ENCODE measurements at places on chromosomes 11 and 22. TPM values are rescaled to one million over a fixed set of nuclear protein-coding genes. Genes with fewer than 3 reads are reported as not detected.

The C11orf86 gene
- not detected for total RNA-seq

DNA sequence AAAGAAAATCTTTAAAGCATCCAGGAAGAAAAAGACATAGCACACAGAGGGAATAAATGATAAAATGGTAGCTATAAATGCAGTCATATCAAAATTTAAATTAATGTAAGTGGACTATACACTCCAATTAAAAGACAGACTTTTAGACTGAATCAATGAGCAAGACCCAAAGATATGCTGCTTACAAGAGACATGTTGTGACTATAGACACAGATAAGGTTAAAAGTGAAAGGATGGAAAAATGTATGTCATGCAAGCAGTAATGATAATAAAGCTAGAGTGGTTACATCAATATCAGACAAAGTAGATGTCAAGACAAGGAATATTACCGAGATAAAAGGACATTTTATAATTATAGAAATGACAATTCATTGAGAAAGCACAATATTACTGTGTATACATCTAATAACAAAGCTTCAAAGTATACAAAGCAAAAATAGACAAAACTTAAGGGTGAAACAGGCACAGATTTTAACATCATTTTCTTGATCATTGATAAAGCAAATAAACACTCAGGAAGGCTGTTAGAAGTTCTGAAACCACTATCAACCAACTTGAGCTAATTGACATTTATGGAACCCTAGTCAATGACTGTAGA lies 22.8 kb upstream of the MUC5AC start:
- DNase-seq, result no peak

DNA sequence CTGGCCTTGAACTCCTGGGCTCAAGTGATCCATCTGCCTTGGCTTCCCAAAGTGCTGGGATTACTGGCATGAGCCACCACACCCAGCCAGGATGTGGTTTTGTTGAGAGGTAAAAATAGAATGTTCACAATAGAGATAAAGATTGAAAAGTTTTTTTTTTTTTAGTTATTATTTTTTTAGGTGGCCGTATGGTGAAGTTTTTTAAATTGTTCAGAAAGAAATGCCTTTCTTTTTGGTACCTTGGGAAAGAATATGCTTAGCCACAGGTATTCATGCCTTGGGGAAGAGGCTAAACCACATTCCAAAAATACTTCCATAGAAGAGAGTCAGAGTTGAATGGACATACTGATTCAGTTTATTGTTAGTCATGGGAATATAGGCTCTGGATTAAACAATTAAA lies 143.4 kb downstream of the C11orf91 start:
- no peak for DNase-seq

DNA sequence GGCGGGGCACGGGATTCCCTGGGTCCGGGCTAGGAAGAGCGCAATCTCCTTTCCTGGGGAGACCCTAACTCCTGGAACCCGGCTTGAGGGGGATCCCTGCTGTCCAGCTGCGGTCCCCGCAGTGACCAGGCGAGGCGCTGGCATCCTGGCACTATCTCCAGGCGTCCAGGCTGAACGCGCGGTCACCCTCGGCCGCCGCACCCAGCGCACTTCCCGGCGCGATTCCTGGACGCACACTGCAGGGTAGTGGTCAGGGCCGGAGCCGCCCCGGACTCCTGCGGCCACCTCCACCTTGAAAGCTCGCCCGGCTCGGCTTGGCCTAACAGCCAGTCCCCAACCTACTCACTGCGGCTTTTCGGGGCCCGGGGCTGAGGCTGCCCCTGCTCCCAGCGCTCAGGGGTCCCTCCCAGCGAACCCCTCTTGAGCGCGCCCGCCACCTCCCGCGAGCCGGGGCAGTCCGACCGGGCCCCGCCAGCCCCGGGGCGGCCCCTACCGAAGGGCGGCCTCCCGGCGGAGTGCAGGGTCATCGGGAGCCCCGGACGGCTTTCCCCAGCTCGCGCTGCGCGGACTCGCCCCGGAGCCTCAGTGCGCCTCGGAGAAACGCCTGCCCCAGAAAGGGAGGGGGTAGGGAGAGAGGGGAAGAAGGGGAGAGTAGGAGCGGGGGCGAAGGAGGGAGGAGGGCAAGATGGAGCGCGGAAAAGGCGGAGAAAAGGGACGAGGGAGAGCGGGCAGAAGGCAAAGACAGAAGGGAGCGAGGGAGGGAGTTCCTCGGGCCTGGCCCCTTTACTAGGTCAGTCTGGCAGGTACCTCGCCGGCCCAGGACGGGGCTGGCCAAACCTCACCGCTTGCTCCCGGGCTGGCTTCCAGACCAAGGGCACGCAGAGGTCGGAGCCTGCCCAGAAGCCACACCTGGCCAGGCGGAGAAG lies 1.0 kb downstream of the POU2AF3 start:
- no peak for DNase-seq

GRCh38 chr11:62508336-62509058 lies 38.1 kb downstream of the AHNAK start:
- DNase-seq, result peak; percentile 72

DNA sequence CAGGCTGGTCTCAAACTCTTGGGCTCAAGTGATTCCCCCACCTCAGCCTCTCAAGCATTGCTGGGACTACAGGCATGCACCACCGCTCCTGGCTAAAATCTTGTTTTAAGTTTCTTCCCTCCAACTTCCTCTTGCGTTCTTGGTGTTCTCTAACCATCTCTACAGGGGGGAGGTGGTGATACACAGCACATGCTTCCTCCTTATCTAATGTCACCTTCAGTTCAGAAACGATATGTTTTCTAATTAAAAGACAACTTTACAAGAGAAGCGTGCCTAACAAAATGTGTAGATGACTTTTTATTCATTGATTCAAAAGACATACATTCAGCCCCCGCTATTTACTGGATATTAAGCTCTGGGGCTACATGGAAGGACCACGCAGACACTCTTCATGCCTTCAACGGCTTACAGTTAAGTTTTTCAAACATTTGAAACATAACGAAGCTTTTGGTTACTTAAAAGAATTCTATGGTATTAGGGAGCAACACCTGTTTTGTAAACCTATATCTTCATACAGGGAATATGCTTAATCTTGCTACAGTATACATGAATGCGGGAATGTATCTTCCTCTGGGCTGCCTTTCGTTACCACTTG lies 933 bp upstream of the DLAT start:
- DNase-seq, result peak; percentile 54

The SEC14L3 gene
- not detected for total RNA-seq

- DNase-seq, result peak; percentile 36
Measured at GRCh38 chr11:131511794-131512193, 141.4 kb downstream of the NTM start.

GRCh38 chr11:114178656-114179055 lies 117.5 kb upstream of the NNMT start:
- DNase-seq, result no peak

DNA sequence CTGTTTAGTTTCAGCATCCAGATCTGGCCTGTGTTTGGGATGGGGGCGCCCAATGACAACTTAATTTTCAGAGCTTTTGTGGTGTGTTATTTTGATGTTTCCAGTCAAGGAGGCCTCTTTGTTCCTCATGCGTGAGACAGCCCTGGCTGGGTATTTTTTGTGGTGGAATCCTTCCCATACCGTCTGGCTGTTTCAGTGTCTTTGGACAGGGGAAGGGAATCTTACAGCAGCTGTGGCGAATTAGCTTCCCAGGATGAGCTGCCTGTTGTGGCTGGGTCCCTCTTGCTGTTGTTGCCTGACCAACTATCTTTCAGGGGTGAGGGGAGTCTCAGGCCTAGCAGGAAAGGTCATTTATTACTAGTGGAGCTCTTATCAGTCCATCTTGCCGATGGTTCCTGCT lies 138.8 kb downstream of the ARHGAP20 start:
- DNase-seq, result no peak

- no peak for DNase-seq
Measured at GRCh38 chr11:69971741-69972140, 106.4 kb upstream of the ANO1 start.

The NPAS4 gene
- total RNA-seq, result not detected

- DNase-seq, result no peak
Measured at GRCh38 chr11:3853899-3854659, 1.4 kb upstream of the STIM1 start.

GRCh38 chr11:69841859-69842698 lies 22.9 kb upstream of the FGF3 start:
- peak; percentile 45 for DNase-seq

DNA sequence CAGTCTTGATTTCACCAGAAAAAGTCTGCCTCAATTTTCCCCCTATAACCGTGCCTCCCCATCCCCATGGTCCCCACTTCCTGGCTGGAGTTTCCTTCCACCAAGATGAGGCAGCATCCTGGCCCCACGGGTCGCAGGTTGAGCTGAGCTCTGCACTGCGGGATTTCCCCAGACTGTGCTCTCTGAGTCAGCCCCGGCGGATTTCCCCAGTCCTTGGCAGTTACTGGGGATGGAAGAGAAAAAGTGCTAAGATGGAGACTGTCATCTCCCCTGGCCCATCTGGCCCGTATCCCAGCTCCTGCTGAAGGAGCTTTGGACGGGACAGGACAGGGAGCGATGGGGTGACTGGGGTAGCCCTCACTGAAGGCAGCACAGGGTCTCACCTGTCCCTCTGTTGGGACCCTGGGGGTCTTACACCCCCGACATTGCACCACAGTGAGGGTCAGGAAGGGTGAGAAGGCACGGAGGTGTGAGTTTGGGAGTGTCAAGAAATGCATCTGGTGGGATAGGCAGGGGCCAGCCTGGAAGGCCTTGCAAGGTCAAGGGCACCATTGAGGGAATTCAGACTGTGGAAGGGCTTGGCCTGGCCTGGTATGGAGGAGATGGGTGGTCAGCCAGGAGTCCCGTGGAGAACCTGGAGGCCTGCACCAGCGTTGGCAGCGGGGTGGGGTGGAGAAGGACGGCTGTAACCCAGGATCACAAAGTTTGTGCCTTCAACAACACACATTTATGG lies 36.5 kb downstream of the NADSYN1 start:
- no peak for DNase-seq

GRCh38 chr11:66887526-66887925 lies 30.7 kb downstream of the LRFN4 start:
- DNase-seq, result no peak

GRCh38 chr11:119537306-119538253 lies 114.6 kb upstream of the THY1 start:
- DNase-seq, result peak; percentile 23

- DNase-seq, result no peak
Measured at GRCh38 chr22:31340360-31340759, 5.8 kb downstream of the PATZ1 start.

GRCh38 chr22:44783091-44783490 lies 30.7 kb downstream of the ARHGAP8 start:
- DNase-seq, result no peak

DNA sequence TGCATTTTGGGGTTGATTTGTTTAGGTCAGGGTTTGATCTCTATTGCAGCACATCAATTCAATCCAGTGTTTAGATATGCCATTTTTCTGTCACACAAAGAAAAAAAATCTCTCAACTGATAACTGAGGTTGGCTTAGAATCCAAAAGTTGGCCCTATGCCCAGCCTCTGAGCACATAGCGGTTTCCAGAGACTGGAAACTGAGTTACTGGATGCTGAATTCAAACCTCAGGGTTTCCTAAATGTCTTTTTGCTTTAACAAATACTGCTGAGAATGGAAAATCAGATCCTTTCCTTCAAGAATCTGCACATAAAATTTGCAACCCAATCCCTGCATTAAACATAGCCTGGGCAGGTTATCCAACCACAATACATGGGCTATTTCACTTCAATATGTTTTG lies 4.0 kb downstream of the P4HA3 start:
- no peak for DNase-seq

DNA sequence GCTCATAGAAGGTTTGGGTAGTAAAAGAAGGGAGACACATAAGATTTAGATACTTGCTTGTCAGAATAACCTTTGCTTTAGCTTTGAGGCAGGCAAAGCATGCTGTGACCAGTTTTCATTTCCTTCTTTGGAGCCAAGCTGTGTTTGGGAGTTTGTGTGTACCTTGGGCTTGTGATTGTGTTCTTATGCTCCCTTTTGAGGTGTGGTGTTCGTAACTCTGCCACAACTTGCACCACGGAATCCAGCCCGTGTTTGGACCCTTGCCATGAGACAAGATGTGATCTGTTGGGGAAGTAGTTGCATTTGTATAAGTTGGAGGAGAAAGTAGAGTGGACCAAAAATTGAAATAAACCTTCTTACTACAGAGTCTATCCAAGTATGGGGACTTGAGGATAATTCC lies 34.0 kb downstream of the BMAL1 start:
- no peak for DNase-seq

- DNase-seq, result no peak
Measured at GRCh38 chr22:42018224-42018623, 19.6 kb downstream of the WBP2NL start.

Data from K562 (cell line).